ENCODE measurements at places on chromosomes 7 and 10. TPM values are rescaled to one million over a fixed set of nuclear protein-coding genes. Genes with fewer than 3 reads are reported as not detected.

- no peak overlapping the region for H3K4me3 ChIP-seq
- H3K27me3 ChIP-seq, result no peaks in the 10 kb centered on the region
- H3K27ac ChIP-seq, result no peak overlapping the region
- H3K4me1 ChIP-seq, result peaks cover 6% of the 10 kb centered on the region
- no peak for DNase-seq
Measured at GRCh38 chr10:94219829-94220228, 142.9 kb downstream of the NOC3L start.

- H3K4me3 ChIP-seq, result no peak overlapping the region
- H3K36me3 ChIP-seq, result no peaks in the 10 kb centered on the region
- peaks cover 5% of the 10 kb centered on the region for H3K4me1 ChIP-seq
- DNase-seq, result no peak
Measured at GRCh38 chr7:55095672-55096071, 76.9 kb downstream of the EGFR start.

DNA sequence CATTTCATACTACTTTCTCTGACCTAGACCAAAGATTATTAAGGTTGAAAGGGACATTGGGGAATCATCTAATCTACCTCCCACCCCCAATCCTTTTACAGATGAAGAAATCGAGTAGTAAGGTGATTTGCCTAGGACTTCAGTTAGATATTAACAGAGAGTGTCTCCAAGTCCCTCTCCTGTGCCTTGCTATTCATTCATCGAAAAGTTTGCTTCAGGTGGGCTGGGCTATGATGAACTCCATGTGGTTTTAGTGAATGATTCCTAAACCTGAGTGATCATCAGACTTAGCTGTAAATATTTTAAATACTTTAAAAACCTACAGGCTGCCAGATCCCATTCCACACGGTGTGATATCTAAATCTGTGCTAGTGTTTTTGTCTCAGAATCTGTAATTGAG is 259.4 kb upstream of the SORCS1 start:
- no peaks in the 10 kb centered on the region for H3K27me3 ChIP-seq
- no peaks in the 10 kb centered on the region for H3K36me3 ChIP-seq
- H3K27ac ChIP-seq, result no peak overlapping the region
- H3K4me1 ChIP-seq, result no peaks in the 10 kb centered on the region
- H3K4me3 ChIP-seq, result no peak overlapping the region
- DNase-seq, result no peak

DNA sequence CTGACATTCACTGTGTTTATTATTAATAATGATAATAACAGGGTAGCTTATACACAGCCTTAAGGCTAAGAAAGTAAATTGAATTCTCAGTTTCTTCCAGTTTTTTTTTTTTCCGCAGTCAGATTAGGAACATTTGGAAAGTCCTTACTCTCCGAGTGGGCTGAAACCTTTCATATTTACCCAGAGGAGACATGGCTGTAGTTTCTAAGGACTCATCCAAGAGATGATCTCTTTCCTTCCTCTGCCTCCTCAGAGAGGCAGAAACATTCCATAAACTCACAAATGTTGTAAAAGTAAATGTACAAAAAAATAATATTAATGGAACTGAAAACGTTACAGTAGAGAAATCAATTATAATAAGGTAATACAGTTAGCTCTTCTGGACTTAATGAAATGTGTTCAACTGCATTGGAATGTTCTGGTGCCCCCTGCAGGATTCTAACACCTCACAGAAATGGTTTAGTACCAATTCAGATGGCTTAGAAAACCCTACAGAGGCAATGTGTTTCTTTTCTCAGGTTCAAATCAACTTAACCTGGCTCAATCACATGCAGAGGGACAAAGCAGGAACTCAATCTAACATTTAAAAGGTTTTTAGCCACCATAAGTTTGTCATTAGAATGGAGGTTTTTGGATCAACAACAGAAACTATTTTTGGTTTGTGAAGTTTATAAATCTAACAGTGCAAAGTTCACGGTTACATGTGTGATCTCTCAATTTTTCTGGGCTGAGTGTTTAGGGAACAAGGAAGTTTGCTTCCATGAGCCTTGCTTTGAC is 71.7 kb downstream of the ICA1 start:
- no peaks in the 10 kb centered on the region for H3K36me3 ChIP-seq
- H3K4me1 ChIP-seq, result peaks cover 6% of the 10 kb centered on the region
- DNase-seq, result no peak
- H3K4me3 ChIP-seq, result no peak overlapping the region

GRCh38 chr7:151038951-151039849 is 9.1 kb upstream of the ASIC3 start:
- DNase-seq, result no peak
- no peak overlapping the region for H3K27ac ChIP-seq
- H3K4me3 ChIP-seq, result no peak overlapping the region
- peaks cover 13% of the 10 kb centered on the region for H3K4me1 ChIP-seq
- no peaks in the 10 kb centered on the region for H3K27me3 ChIP-seq

DNA sequence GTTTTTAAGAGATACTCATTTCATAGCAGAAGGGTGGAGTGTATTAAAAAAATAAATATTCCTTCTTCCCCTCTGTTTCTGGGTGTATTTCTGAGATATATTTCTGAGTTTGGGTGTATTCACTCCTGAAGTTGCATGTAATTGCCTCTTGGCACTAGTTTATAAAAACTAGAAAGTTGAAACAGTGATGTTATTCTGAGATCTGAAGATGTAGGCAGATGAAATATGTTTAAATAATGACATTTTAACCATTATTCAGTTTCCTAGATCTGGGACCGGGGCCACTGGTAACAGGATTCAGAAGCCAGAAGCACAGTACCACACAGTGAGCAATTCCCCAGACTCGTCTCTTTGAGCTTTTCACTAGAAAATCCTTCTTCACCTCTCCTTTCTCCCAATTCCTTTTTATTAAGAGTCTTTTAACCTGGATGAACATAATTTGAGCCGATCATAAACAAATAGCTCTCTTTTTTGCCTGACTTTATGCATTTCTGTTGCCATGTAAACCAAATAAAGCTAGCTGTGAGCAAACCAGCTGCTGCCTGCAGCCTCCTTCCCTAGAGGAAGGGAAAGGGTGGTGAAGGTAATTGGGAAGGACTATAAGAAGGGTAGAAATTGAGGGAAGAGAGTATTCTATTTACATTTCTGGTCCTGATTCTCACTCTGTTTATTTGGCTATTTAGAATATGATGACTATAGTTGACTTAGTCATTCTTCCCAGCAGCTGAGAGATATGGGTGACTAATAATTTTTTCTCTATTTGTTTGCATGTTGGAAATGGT is 101.8 kb upstream of the STRIP2 start:
- H3K27ac ChIP-seq, result no peak overlapping the region
- no peaks in the 10 kb centered on the region for H3K36me3 ChIP-seq
- DNase-seq, result no peak
- H3K4me3 ChIP-seq, result no peak overlapping the region
- no peaks in the 10 kb centered on the region for H3K4me1 ChIP-seq
- no peaks in the 10 kb centered on the region for H3K27me3 ChIP-seq

- no peaks in the 10 kb centered on the region for H3K27me3 ChIP-seq
- H3K36me3 ChIP-seq, result no peaks in the 10 kb centered on the region
- H3K4me3 ChIP-seq, result no peak overlapping the region
- H3K27ac ChIP-seq, result no peak overlapping the region
Measured at GRCh38 chr10:34615770-34616169, 199.3 kb downstream of the PARD3 start.

DNA sequence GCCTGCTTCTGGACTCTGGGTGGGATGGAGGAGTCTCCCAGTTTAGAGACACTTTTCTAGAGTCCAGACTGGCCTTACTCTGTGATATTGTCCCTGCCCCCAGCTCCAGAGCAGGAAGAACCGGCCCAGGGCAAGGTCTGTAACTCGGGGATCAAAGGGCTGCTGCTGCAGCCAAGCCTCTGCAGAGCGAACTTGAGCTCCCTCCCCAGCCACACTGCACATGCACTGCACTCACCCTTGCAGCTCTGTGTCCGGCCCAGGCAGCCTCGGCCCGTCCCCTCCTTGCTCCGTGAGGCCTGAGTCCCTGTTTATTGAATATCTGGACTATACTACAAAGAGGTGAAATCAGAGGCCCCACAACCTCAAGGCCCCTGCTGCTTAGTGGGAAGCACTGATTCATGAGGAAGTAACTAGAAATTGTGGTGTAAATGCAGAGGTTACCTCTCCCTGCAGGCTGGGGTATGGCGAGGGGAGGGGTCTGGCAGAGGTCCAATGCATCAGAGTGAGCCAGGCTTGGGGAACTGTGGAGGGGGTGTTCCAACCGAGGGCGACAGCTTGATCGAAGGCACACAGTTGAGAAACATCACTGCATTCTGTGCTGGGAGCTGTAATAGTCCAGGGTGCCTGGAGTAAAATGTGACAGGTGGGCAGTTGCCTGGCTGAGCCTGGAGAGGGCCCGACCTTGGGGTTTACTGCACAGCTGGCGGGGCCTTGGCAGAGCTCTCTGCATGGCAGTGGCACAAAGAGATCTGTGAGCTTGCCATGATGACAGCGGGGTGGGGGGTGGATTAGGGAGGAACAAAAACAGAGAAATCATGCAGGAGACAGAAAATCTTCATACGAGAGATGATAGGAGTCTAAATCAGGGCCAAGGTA is 49.1 kb downstream of the AOC1 start:
- DNase-seq, result no peak
- H3K4me1 ChIP-seq, result peaks cover 38% of the 10 kb centered on the region
- H3K27me3 ChIP-seq, result peaks cover 67% of the 10 kb centered on the region
- H3K4me3 ChIP-seq, result no peak overlapping the region
- H3K36me3 ChIP-seq, result no peaks in the 10 kb centered on the region
- no peak overlapping the region for H3K27ac ChIP-seq

GRCh38 chr7:50068850-50069551 is 24.0 kb downstream of the ZPBP start:
- H3K36me3 ChIP-seq, result no peaks in the 10 kb centered on the region
- H3K27ac ChIP-seq, result peak overlapping the region; percentile 71
- H3K4me1 ChIP-seq, result peaks cover 15% of the 10 kb centered on the region

DNA sequence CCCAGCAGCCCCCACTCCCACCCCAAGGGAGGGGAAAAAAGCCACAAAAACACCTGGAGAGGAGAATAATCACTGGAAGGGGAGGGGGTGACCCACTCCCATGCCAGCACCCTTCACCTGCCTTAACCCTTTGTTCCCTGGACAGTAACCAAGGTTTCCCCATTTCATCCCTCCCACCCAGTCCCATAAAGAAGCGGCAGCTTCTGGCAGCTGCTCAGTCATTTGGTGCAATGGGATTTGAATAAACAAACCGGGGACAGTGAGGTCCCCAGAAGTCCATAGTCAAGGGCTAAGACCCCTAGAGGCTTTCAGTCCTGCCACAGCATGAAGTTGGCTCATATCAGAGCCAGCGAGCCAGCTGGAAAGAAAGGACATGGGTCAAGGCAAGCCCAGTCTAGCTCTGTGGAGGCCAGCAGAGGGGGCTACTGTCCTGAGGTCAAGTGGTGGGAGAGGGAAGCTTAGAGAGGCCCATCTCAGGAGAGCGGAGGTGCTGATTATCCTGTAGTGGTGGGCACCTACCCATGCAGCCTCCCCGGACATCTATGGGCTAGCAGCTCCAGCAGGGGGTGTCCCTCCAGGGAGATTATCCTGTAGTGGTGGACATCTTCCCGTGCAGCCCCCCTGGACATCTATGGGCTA is 58.9 kb upstream of the LBX1 start:
- H3K27me3 ChIP-seq, result peaks cover 97% of the 10 kb centered on the region
- peaks cover 9% of the 10 kb centered on the region for H3K4me1 ChIP-seq
- no peak for DNase-seq
- H3K27ac ChIP-seq, result no peak overlapping the region

GRCh38 chr10:5913736-5914135 is 23.7 kb downstream of the FBH1 start:
- H3K4me1 ChIP-seq, result no peaks in the 10 kb centered on the region
- peaks cover 93% of the 10 kb centered on the region for H3K36me3 ChIP-seq
- H3K27me3 ChIP-seq, result no peaks in the 10 kb centered on the region
- H3K27ac ChIP-seq, result no peak overlapping the region
- no peak for DNase-seq

GRCh38 chr10:110323503-110323902 is 18.8 kb upstream of the SMNDC1 start:
- H3K27me3 ChIP-seq, result no peaks in the 10 kb centered on the region
- DNase-seq, result no peak
- no peak overlapping the region for H3K27ac ChIP-seq
- H3K4me1 ChIP-seq, result no peaks in the 10 kb centered on the region
- no peak overlapping the region for H3K4me3 ChIP-seq
- no peaks in the 10 kb centered on the region for H3K36me3 ChIP-seq

- no peak for DNase-seq
- no peaks in the 10 kb centered on the region for H3K27me3 ChIP-seq
- H3K36me3 ChIP-seq, result no peaks in the 10 kb centered on the region
- no peak overlapping the region for H3K4me3 ChIP-seq
- no peaks in the 10 kb centered on the region for H3K4me1 ChIP-seq
Measured at GRCh38 chr10:80583685-80584084, 46.0 kb downstream of the SH2D4B start.

DNA sequence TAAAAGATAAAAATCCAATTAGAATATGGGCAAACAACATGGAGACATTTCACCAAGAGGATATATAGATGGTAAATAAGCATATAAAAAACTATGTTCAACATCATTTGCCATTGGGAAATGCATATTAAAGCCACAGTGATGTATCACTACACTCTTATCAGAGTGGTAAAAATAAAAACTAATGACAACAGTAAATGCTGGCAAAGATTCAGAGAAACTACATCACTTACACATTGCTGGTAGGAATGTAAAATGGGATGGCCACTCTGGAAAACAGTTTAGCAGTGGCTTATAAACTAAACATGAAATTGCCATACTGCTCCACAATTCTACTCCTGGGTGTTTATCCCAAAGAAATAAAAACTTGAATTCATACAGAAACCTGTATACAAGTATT is 59.2 kb downstream of the CROT start:
- peaks cover 54% of the 10 kb centered on the region for H3K36me3 ChIP-seq
- no peaks in the 10 kb centered on the region for H3K27me3 ChIP-seq
- DNase-seq, result no peak

GRCh38 chr7:121404348-121404747 is 8.2 kb upstream of the FAM3C start:
- no peaks in the 10 kb centered on the region for H3K27me3 ChIP-seq
- DNase-seq, result no peak
- no peak overlapping the region for H3K27ac ChIP-seq

GRCh38 chr7:56019501-56019900 is 31.7 kb downstream of the PSPH start:
- no peaks in the 10 kb centered on the region for H3K27me3 ChIP-seq
- no peak overlapping the region for H3K27ac ChIP-seq
- no peak overlapping the region for H3K4me3 ChIP-seq
- peaks cover 3% of the 10 kb centered on the region for H3K36me3 ChIP-seq
- DNase-seq, result peak; percentile 51

DNA sequence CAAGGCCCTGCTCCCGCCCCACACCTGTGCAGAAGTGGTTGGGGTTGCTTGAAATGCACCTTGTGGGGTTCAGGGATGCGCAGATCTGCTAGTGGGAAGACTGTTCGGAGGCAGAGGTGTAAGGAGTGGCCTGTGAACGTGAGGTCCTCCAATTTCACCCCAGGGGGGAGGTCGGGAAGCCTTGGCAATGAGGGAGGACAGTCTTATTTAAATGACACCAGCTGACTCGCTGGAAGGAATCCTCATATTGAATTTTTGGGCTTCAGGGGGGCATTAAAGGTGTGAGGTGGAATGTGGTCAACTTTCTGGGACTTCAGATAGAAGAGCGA is 218.8 kb upstream of the CELF2 start:
- H3K4me1 ChIP-seq, result no peaks in the 10 kb centered on the region
- DNase-seq, result no peak
- no peak overlapping the region for H3K4me3 ChIP-seq
- H3K36me3 ChIP-seq, result no peaks in the 10 kb centered on the region
- no peak overlapping the region for H3K27ac ChIP-seq

GRCh38 chr10:2556883-2557282 is 510.5 kb upstream of the PFKP start:
- H3K36me3 ChIP-seq, result no peaks in the 10 kb centered on the region
- no peak overlapping the region for H3K27ac ChIP-seq
- no peak overlapping the region for H3K4me3 ChIP-seq
- DNase-seq, result no peak
- no peaks in the 10 kb centered on the region for H3K4me1 ChIP-seq
- H3K27me3 ChIP-seq, result no peaks in the 10 kb centered on the region

DIP2C gene
- 8.1 TPM for total RNA-seq

COX19 gene
- total RNA-seq, result 15.0 TPM

MOGAT3 gene
- not detected for total RNA-seq

SUN1 gene
- total RNA-seq, result 150 TPM
